Heart left ventricle (tissue), 16 donors: ENCODE measurements at places on chromosomes 16 and 17. TPM values are rescaled to one million over a fixed set of nuclear protein-coding genes. Genes with fewer than 3 reads are reported as not detected.
A peak's percentile ranks its signal among the peaks of the same experiment; 100 is the strongest.

GRCh38 chr17:1055751-1056645 lies 59.1 kb downstream of the TIMM22 start:
- DNase-seq, result peak; percentile 76

GRCh38 chr17:40084477-40084876 lies 15.9 kb downstream of the NR1D1 start:
- no peak for DNase-seq

Gene GFAP
- 4.4 TPM for total RNA-seq

GRCh38 chr16:12447556-12447955 lies 356.1 kb downstream of the CPPED1 start:
- DNase-seq, result no peak

- no peak for DNase-seq
Observed at GRCh38 chr17:63652106-63652505, 29.9 kb downstream of the MAP3K3 start.

DNA sequence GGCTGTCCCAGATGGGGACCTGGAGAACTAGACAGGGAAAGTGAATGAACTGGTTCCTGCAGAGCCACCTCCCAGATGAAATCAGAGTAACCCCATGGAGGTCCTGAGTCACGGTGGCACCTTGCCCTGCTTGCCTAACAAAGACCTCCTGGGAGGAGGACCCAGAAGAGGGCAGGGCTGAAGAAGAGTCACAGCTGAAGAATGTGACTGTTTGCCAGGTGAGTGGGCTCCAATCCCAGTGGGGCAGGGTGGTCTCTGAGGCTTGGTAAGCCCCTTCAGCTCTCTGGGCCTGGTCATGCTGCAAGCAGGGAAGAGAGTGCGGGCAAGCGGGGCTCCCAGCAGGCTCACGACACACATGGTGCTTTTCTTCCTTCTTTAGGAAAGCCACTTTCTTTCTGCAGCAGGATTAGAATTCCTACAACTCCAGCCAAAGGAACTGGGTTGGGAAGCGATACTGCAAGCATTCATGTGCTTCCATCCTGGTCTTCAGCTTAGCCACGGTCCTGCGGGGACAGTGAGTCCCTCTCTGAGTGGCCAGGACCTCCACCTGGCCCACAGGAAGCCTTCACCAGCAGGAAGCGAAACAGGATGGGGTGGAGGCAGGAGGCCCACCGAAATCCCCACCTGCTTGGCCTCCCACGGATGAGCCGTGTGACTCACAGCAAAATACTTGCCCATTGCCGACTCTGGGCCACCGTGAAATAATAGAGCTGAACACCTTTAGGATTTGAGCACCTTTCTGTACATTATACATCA lies 4.3 kb downstream of the C16orf74 start:
- DNase-seq, result no peak

GRCh38 chr17:48487221-48487620 lies 43.6 kb downstream of the HOXB1 start:
- no peak for DNase-seq

DNA sequence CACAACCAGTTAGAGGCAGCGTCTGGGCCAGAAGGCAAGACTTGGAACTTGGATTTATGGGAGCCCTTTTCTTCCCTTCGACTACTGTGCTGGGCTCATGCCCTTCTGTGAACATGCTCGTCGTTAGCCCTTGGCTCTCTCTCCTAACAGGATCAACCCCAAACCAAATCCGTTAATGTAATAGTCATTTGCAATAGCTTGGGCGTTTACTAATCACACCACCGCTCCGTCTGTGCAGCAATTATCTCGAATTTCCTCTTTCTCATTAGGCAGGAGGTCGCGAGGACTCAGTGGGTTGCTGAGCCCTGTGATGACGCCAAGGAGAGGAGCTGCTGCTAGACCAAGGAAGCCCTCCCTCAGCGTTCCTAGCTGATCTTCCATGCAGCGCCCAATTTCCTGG lies 114.7 kb downstream of the ENGASE start:
- no peak for DNase-seq

- peak; percentile 94 for DNase-seq
Observed at GRCh38 chr17:2393174-2393953, 7.5 kb downstream of the MNT start.

Gene TBC1D28
- total RNA-seq, result not detected

Gene CRYM
- 47.2 TPM for total RNA-seq

DNA sequence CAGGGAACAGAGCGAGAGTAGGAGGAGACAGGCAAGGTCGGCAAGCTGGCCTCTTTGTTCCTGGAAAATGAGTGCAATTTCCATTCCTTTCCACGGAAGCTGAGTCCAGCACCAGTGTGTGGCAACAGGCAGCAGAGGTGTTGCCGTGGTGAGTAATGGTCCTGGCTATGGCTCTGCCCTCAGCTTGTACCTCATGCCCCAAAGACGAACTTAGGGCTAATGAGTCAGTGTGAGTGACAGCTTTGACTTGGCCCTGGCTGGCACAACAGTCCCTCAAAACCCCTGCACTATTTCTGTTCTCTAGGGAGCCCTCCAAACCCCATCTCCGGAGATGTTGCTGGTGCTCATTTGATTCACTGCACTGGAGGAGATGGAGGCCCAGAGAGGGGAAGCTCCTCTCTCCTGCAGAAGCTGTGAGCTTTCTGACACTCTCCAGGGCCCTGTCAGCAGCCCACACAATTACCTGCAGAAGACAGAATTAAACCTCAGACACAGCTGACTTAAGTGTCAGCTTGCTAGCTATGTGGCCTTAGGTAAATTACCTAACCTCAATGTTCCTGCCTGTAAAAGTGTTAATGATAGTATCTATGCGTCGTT lies 129.9 kb downstream of the TMEM132E start:
- no peak for DNase-seq

Gene MEIOC
- not detected for total RNA-seq

GRCh38 chr17:27247071-27247957 lies 46.6 kb upstream of the WSB1 start:
- DNase-seq, result peak; percentile 87

DNA sequence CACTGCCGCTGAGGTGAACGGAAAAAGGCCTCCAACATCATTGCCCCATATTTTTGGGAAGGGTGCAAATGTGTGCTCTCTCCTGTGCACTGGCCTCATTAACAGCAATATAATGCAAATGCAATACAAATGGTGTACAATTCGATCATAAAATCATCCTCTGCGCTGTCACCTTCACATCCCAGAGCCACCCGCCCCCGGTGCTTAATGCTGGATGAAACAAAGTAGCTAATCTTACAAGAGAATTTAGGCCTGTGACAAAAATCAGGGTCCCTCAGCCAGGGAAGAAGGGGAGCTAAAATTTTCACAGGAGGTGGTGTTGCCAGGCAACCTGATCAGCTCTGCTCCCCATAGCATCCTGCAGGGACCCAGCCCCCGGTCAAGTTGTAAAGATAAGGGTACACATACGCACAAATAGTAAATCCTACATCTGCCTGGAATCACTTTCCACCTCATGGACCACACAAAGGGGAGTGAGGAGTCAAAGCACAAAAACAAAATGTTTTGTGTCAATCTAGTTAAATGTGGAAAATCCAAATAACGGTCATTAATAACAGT lies 3.0 kb downstream of the TBC1D16 start:
- DNase-seq, result no peak

DNA sequence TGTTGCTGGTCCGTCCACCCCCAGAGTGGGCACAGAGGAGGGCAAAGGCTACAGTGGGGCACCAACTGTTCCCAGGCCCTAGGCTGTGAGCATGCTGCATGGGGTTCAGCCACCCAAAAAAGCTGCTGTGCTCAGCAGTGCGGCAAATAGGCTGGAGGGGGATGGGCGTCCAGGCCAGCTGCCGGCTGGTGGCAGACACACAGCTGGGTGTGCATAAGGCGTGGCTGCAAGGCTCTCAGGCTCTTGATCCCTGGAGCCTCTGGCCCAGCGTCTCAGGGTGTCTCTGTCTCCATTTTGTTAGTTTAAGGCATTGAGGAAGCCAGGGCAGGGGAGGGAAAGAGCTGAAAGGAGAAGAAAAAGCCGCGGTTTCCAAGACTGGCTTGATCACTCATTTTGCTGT lies 8.8 kb downstream of the RPL19 start:
- DNase-seq, result no peak

GRCh38 chr16:68247932-68248331 lies 2.8 kb downstream of the PLA2G15 start:
- no peak for DNase-seq

Gene C17orf107
- 0.23 TPM for total RNA-seq

- DNase-seq, result no peak
Observed at GRCh38 chr17:43070257-43070656, 45.2 kb downstream of the RND2 start.

GRCh38 chr17:39200957-39201510 lies 951 bp downstream of the RPL19 start:
- no peak for DNase-seq

- peak; percentile 49 for DNase-seq
Observed at GRCh38 chr17:40363111-40363827, 1.3 kb downstream of the GJD3 start.

DNA sequence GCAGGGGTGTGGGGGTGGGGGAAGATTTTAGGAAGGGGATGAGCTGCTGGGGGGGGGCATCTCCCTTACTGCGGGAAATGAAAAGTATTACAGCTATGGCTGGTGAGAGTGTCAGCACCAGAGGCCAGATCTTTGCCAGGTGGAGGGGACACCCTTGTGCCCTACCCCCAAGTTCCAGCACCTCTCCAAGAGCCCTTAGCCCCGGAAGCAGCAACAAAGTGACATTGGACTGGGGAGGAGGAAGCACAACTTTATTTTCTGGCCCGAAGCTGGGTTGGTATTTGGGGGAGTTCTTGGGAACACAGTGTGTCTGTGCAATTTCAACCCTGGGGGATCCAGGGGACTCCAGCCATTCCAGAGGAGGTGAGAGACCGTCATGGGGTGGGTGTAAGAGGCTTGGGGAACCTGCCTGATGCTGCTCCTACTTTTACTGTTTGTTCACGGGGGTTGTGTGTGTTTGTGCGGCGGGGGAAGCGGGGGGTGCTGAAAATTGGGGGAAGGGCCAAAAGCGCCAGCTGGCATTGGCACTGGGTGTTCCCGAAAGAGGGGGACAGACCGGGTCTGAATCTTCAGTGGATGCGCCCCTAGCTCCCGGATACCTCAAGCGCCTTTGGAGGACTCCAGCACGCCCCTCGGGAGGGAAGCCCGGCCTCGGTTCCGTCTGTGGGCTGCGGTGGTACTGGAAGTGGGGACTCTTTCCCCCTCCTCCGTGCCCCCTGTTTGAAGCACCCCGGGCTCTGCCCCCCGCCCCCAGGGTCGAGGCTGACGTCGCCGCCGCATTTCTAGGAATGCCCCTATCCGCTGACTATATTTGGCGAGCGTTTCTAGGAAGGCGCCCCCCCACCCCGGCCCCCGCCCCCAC lies 230.3 kb downstream of the MRTFB start:
- DNase-seq, result peak; percentile 57

DNA sequence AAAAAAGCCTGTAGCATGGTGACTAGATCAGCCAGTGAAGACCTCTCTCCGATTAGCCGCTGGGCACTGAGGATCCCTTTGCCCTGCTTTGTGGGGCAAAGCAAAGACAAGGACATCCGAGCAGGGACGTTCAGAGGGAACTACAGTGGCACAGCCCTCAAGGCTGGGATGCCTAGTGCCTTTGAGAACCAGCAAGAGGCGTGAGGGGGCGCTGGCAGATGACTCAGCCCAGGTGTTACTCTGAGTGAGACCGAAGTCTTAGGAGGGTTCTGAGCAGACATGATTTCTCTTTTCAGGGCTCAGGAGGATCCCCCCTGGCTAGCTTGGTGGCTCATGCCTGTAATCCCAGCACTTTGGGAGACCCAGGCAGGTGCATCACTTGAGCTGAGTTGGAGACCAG lies 178.6 kb downstream of the CPPED1 start:
- no peak for DNase-seq

DNA sequence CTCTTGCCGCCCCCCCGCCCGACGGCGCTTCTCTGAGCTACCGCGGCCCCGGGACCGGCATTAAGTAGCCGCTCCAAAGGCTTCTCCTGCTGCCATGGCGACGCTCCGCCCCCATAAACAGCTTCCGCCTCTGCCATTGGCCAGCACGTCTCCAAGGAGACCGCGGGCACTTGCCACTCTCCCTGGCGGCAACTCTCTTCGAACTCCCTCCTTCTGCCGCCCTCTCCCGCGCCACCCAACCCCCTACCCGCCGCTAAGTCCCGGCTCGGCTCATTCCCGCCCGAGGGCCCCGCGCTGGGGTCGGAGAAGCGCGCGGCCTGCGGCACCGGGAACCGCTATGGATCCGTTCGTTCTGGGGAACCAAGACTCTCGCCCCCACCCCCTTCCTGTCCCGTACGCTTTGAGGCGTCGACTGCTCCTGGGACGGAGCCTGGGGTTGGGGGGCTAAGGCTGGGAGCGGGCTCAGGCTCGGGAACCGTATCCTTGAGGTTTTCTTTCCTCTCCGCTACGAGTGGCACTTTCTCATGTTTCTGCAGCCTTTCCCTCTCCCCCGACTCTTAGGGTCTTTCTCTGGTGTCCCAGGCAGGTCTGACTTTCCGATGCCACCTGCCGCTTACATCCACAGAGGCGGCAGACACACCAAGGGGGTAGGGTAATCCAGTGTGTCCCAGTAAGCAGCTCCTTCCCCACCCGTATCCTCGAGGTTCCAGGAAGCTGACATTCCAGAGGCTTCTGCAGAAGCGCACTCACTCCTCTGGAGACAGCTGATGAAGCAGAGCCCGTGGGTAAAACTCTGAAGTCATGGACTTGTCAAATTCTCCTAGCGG lies at the start of gene FOXJ1:
FOXJ1 (minus strand) TSS at position 34 of the 827 bp plus-strand sequence. CDS start 850 bp downstream, outside the sequence.
- peak; percentile 88 for DNase-seq

DNA sequence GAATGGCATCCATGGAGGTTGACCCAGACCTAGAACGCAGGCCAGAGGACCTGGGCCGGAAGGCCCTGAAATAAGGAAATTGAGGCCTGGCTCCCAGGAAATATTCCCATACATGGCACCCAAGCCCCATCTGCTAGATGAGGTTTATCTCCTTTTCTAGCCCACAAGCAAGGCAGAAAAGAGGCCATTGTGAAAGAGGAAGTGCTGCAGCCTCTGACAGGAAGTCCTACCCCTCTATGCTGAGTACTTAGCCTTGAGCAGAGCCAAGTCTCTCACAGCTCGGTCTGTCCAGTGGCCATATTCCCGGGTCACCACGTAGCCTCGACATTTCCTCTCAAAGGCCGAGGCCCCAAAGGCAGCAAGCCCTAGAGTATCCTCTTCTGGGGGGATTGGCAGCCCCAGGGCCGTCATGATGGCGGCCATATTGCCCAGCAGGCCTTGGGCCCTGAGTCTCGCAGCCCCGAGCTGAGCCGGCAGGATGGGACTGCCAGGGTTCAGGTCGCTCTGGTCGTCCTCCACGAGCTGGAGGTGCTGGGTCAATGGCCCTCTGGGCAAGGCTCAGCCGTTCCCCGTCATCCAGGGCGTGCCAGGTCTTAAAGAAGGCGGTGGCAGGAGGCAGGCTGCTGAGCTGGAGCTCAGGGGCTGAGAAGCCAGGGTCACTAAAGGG lies 7.8 kb downstream of the CTF1 start:
- no peak for DNase-seq

Gene CLEC19A
- not detected for total RNA-seq

Gene ZSCAN10
- not detected for total RNA-seq

GRCh38 chr17:31492880-31493655 lies 101.6 kb downstream of the RAB11FIP4 start:
- peak; percentile 63 for DNase-seq
